ENCODE measurements at places on chromosomes 16 and 17.

GRCh38 chr17:19546289-19547065, 12.8 kb downstream of the SLC47A1 start:
- no peak for DNase-seq

DNA sequence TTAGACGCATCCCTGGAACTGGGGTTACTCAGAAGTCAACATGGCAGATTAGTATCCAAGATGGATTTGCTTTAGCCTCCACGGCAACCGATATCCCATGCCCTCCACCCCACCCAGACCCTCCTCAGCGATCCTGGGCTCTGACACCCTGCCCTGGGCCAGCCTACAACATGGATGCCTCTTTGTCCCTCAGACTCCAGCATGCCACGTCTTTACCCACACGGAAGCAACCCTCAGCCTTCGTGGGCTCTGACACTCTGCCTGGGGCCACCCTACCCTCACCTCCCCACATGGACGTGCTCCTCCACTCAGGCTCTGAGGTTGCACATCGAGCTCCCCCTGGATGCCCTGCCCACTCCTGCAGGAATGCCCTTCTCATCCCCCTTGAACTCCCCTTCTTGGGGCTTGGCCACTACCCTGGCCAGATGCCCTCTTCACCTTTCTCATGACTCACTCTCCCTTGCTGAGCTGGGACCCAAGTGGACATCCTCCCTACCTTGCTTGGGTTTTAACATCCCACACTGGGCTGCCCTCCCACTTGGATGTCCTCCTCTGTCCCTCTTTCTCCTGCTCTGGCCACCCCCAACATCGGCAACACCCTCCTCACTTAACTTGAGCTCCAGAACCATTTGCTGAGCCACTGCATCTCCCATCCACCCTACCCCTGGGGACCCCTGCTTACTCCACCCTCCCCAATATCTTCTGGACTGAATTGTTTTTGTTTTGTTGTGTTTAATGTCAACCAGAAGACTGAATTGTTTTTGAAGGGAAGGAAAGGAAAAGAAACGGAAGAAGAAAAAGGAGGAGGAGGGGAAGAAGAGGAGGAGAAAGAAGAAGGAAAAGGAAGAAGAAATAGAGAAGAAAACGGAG, 18.3 kb upstream of the TMEM92 start:
- DNase-seq, result no peak

GRCh38 chr17:83004791-83005380, 74.5 kb upstream of the METRNL start:
- no peak for DNase-seq

- no peak for DNase-seq
Measured at GRCh38 chr17:75260641-75261335, 618 bp downstream of the GGA3 start.

DNA sequence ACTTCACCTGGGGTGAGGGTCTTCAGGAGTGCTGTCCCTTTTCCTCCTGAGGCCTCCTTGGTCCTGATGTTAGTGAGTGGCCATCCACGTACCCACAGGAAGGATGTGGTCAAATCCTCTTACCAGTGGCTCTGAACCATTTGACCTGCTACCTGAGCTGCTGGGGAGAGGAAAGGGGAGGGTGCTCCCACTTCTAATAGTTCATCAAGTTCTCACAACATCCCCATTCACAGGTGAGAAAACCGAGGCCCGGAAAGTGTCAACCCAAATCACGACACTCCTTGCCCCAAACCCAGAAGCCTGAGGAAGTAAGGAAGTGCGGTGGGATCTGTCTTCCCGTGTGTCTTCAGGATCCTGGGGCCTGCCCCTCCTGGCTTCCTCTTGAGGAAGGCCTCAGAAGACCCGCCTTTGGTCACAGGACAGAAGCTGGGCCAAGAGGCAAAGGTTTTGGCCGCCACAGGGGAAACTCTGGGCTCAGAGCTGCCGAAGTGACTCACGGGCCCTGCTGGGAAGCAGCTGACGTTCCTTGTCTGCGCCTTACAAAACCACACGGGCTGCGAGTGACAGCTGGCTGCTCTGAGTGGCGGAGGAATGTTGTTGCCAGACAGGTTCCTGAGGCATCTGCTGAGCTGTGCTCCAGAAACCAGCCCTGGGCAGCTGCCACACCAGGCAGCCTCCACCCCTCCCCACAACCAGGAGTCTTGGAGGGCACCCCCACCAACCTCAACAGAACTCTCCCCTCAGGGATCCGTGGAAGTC, 13.9 kb upstream of the KIFC3 start:
- DNase-seq, result peak; percentile 23

- no peak for DNase-seq
Measured at GRCh38 chr16:8935989-8936388, 27.7 kb downstream of the USP7 start.

- DNase-seq, result no peak
Measured at GRCh38 chr17:74237321-74237720, 23.9 kb downstream of the TTYH2 start.

DNA sequence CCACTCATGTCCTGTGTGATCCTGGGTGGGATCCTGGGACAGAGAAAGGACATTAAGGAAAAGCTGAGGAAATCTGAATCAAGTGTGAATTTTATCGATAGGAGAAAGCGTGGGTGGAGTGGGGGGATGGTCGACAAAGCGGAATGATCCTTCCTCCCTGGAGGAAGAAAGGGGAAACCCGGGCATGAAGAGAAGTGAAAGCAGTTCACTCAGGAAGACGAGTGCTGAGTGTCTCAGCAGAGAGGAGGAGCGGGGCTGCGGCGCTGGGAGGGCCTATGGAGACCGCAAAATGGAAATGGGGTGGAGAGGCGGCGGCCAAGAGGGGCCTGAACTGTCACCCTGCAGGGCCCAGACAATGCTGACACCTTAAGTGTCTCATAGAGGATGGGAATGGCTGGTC, 8.7 kb downstream of the ZDHHC7 start:
- no peak for DNase-seq

GRCh38 chr17:2386400-2387085, 14.3 kb downstream of the MNT start:
- DNase-seq, result no peak

GRCh38 chr16:80346111-80346632, 194.6 kb upstream of the DYNLRB2 start:
- no peak for DNase-seq

- DNase-seq, result no peak
Measured at GRCh38 chr16:65689726-65690125, 567.9 kb upstream of the CDH11 start.

DNA sequence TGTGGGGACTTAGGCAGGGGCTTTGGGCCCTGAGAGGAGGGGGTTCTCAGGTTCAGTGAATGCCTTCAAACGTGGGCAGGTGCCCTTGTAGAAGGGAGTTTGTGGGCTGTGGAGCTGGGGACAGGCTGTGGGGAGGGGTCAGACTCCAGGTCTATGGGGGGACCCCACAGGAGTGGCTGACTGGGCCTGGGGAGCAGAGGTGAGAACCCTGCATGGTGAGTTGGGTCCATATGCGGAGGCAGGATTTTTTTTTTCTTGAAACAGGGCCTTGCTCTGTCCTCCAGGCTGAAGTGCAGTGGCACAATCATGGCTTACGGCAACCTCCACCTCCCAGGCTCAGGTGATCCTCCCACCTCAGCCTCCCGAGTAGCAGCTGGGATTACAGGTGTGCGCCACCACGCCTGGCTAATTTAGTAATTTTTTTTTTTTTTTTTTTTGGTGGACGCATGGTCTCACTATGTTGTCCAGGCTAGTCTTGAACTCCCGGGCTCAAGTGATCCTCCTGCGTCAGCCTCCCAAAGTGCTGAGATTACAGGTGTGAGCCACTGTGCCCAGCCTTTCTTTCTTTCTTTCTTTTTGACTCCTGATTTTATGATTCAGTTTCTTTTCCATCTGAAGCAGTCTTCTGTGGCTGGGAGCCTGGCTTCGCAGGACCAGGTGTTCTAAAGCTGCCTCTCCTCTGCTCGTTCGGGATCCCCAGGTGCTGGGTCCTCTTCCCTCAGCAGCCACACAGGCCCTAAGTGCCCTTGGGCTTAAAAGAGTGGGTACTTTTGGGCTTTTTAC, 19.0 kb upstream of the ADCY7 start:
- DNase-seq, result no peak

- DNase-seq, result no peak
Measured at GRCh38 chr16:73217654-73218053, 169.7 kb upstream of the ZFHX3 start.

GRCh38 chr16:53886482-53887378, 182.8 kb downstream of the FTO start:
- DNase-seq, result no peak

DNA sequence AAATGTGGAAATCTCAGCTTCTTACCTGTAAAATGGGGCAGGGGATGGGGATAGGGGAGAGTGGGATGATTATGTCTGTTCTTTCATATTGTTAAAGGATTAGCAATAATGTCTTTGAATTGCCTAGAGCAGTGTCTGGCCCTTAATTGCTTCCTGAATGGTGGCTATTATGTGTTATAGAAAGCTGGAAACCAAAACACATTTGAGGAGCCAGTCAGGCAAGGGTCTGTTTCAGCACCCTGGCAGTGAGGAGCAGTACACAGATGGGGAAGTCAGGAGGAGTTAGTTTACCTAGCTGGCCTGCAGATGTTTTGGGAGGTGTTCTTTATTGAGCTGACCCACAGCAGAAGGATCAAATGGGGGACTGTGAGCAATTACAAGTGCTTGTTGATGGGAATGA, 63.0 kb downstream of the NUP93 start:
- no peak for DNase-seq

GRCh38 chr17:77901481-77901880, 57.0 kb upstream of the TNRC6C start:
- DNase-seq, result no peak

- no peak for DNase-seq
Measured at GRCh38 chr17:79292501-79292900, 217.9 kb downstream of the ENGASE start.

DNA sequence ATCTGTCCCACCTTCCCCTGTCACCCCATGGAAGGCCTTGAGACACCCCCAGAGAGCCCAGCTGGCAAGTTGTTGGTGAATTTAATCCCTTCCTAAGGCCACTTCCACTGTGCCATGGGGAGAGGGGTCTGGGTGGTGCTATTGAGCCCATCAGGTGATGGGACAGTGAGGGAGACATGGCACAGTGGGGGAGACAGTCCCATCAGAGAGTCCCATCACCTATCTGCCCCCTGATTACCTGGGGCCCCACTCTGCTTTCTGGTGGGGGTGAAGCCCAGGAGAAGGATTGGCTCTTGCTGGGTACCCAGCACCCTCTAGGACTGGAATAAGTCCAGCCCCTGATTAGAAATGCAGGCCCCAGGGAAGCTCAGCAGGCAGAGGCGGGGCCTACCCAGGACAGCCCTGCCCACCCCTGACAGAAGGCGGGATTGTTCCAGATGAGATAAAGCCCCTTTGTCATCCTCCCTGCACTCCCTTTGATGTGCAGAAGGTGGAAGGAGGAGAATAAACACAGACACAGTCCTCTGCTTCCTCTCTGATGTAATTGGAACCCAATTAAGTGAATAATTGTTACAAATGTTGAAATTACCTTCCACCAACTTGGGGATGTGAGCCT, 18.9 kb downstream of the TMEM132E start:
- DNase-seq, result peak; percentile 70

GRCh38 chr17:29458066-29458465, 67.9 kb downstream of the TAOK1 start:
- no peak for DNase-seq

DNA sequence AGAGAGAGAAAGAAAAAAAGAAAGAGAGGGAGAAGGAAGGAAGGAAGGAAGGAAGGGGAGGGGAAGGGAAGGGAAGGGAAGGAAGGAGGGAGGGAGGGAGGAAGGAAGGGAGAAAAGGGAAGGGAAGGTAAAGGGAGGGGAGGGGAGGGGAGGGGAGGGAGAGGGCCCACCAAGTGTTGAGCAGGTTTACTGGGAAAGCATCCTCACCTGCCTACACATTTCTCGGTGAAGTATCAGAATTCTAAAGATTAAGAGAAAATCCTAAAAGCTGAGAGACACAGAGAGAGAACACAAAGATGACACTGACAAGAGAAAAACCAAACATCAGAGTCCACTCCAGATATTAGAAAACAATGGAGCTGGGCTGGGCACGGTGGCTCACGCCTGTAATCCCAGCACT, 12.3 kb upstream of the CMTM3 start:
- DNase-seq, result no peak

DNA sequence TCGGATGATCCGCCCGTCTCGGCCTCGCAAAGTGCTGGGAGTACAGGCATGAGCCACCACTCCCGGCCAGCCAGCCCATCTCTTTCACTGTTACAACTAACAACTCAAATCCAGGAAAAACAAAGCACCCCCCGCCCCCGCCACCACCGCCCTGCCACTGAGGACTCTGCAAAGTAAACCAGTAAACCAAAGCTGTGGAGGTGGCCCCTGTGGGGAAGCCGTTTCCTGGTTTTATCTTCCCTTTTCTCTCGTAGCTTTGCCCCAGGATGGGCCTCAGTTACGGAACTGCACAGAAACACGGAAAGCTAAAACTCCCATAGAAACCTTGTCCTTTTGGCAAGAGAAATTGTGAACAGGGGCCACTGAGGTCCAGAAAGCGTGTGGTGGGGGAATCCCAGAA, 17.5 kb downstream of the CHMP6 start:
- no peak for DNase-seq

Data from nucleus accumbens (tissue), 56 donors.